ENCODE measurements at places on chromosomes 12 and 14.

- no peak for DNase-seq
These were observed 146.0 kb upstream of the PLEKHG7 start for GRCh38 chr12:92556637-92557421.

GRCh38 chr12:92769124-92769901 lies 66.5 kb downstream of the PLEKHG7 start:
- DNase-seq = no peak

DNA sequence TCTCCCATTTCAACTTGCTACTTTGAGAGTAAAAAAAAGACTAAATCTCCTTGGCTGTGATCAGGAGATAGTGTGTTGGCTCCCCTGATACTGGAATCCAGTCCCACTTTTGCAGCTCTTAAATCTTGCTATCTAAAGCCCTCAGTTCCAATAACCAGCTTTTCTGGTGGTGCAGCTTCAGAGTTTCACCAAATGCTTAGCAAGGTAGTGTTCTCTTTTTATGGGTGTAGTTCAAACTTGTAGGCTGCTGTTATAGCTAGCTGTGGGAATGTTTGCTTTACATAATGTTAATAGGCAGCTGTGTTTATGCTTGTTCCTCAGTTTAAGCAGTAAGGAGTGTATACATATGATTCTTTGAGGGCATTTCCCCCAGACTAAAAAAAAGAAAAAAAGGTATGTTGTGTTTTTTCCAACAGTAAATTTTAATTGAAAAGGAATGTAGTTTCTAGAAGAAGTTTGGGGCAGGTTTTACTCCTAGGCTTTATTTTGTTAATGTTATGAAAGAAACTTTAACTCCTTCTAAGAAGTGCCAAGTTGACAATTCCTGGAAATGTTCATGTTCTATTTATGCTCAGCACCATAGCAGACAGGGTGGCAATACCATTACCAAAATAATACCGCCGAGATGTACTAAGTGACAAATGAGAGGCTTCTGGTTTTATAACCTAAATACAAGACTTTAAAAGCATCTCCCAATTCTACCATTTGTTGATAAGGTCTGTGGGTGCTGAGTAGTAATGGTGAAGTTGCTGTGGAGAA lies 12.1 kb downstream of the CRADD start:
- DNase-seq = no peak

DNA sequence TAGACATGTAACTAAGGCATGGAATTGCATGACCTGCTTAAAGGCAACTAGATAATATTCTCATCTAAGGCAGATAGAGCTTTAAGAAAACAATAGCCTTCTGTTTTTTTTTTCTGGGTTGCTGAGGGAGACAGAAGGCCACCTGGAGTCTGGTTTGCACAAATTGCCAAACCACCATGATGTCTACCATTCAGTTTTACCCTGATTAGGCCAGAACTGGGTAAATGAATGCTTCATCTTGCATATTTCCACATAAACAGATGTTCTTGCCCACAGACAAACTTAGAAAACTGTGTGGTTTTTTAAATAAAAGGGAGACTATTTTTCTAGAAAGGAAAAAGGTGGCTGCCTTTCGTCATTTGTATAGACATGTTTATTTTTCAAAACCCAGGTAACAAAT lies 278.7 kb upstream of the PRICKLE1 start:
- no peak for DNase-seq

DNA sequence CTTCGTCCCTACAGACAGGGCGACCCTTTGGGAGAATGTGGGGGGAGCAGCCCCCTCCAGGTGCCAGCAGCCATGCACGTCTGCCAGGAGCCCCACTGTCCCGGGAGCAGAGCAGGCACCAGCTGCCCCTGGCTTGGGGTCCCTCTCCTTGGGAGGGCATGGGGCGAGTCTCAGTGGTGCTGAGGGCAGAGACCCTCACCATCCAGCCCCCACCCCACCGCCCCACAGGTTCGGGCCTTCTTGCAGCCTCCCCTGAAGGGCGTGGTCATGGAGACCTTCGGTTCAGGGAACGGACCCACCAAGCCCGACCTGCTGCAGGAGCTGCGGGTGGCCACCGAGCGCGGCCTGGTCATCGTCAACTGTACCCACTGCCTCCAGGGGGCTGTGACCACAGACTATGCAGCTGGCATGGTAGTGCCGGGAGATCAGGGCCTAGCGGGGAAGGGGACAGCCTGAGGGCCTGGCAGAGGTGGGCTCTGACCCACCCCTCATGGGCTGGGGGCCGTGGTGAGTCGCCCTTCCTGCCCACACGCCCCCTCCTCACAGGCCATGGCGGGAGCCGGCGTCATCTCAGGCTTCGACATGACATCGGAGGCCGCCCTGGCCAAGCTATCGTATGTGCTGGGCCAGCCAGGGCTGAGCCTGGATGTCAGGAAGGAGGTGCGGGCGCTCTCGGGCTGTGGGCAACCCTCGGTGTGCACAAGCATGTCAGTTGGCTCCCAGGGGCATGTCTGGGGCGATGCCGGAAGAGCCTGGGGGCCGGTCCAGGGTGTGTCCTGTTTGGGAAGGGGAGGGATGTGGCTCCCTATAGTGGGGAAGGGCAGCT lies 18.8 kb downstream of the ASPG start:
- DNase-seq = no peak

- no peak for DNase-seq
These were observed 10.6 kb downstream of the ARL6IP4 start for GRCh38 chr12:122990961-122991622.

DNA sequence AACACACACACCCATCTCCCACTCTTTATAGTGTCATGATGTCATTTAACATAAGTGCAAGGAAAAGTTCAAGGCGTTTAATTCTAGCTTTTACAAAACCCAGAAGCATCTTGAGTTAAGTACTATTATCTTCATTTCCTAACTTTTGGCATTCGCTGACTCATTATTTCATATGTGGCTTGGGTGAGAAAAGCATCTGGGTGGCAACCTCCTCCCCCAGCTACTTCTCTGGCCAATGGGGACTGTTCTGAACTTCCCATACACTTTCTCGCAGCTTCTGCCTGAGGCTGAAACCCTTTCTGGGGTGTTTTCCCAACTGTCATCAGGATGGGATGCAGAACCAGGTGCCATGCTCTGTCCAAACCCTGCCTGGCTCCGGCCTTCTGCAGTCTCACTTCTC lies 2.8 kb upstream of the MARK3 start:
- no peak for DNase-seq

DNA sequence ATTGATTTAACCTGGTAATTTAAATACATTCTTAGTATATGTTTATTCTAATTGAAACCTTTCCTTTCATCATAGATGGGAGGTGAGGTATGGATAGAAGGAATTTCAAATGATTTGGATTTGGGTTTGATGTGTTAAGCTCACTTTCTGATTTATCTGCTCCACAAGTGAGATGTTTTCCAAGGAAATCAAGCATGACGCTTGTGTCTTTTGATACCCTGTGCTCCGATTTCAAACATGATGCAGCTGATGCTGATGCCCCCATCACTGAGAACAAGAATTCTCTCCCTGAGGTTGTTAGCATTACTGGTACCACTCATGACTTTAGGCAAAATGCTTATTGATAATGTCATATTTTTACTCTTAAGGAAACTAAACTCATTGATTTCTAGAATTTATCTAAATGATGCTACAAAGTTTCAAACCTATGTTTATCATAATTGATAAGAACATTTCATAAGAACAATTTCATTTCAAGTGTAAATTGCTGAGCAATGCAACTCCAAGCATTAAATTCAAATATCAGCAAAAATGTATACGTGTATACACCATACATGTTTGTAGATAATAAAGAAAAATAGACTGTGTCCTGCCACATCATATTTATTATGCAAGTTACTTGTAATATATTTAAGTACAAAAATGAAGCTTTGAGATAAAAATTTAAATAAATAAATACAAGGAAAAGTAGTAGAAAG lies 75.5 kb upstream of the LRIG3 start:
- DNase-seq = no peak

DNA sequence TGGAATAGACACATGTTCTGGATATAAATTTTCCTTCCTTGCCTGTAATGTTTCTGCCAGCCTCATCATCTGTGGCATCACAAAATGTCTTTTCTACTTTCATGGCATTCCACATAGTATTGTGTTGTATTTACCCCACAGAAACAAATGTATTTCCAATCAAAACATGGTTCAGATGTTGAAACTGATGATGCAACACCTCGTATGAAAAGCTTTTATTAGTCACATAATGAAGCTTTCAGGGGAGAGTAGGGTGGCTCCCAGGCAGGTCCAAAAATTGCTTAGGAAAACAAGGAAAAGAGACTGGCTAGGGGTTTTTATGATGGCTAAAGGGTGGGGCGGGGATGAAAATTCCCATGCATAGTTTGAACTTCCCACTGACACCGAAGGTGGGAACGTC lies 29.1 kb upstream of the ZNF641 start:
- DNase-seq = no peak

DNA sequence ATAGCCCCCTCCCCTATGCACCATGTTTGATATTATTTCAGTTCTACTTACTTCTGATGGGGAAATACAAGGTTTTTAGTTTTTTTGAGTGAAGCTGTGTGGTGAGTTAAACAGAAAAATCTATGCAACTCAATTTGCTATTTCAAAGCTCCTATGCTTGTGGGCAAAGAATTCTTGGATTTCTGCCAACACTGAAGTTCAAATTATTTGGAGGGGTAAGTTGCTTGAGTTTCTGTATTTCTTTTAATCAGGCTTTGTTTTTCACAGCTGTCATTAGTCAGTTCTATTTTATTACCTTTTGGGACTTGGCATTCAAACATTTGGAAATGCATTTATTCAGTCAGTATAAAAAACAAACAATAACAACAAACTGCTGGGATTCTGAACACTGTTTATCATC lies 407.5 kb upstream of the MGAT4C start:
- no peak for DNase-seq

GRCh38 chr12:18446061-18446644 lies 184.8 kb downstream of the PIK3C2G start:
- DNase-seq = no peak

GRCh38 chr14:96143906-96144305 lies 60.7 kb upstream of the BDKRB2 start:
- no peak for DNase-seq

- DNase-seq = no peak
These were observed 57.7 kb downstream of the ADGRD1 start for GRCh38 chr12:131011165-131012079.

DNA sequence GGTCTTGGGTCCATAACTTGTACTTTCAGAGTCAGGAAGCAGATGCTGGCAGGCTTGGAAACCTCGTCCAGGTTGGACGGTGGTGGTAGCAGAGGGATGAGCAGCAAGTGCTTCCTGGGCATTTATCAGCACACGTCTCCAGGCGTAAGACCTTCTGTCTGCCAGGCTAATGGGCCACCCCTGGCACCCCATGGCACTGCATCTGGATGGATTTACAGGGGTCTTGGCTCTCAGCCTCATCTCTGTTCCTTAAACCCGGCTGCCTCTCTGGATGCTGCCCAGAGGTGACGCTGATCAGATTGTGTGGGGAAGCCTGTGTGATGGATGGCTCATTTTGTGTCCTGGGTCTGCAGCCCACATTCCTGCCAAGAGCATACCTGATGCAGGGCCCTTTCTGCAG lies 145.1 kb downstream of the TSPAN9 start:
- DNase-seq = no peak

- DNase-seq = no peak
These were observed 52.1 kb upstream of the ATP2B1 start for GRCh38 chr12:89760783-89761182.

DNA sequence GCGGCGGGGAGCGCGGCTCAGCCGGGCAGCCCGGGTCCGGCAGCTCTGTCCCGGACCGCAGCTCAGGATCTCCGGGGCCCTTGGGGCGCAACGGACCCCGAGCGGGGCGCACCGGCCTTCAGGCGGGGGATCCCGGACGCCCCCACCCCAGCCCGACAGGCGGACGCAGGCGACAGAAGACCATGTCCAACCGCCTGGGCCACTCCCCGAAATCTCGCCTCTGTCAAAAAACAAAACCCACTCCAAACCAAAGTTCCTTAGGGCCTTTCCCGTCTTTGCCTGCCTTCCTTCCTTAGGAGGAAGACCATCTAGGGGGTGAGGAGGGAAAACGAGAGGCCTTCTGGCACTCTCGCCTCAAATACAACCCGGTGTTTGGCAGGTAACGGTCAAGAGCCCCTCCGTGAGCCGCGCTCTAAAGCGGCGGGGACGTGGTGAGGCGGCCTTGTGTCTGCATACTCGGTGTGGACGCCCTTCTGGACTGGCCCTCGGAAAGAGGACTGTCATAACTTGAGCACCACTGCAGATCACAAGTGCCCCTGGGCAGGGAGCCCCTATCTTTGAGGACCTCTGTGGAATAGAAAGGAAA lies 604 bp downstream of the HCFC2 start:
- DNase-seq = no peak

GRCh38 chr14:83993545-83993944 lies 1536.4 kb upstream of the FLRT2 start:
- no peak for DNase-seq

DNA sequence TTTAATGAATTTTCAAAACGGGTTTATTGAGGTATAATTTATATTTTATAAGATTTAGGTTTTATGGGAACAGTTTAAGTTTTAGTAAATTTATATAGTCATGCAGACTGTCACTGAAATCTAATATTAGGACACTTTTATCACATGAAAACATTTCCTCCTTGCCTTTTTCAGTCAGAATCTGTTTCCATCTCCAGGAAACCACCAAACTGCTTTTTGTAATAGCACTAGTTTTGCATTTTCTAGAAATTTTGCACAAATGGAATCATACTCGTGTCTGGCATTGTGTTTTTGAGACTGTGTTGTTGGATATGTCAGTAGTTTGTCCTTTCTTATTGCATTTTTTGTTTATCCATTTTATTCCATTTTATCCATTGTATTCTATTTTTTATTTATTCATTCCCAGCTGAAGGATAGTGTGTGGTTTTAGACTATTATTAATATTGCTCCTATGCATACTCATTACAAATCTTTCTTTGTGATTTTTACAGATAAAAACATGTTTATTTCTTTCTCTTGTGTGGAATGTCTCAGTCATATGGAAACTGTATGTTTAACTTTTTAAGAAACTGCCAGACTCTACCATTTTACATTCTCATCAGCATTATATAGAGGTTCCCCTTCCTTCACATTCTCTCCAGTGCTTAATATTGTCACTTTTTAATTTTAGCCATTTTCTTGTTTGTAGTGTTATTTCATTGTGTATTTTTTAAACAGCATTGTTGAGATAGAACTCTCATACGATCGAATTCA lies 26.5 kb downstream of the PALS1 start:
- DNase-seq = no peak

DNA sequence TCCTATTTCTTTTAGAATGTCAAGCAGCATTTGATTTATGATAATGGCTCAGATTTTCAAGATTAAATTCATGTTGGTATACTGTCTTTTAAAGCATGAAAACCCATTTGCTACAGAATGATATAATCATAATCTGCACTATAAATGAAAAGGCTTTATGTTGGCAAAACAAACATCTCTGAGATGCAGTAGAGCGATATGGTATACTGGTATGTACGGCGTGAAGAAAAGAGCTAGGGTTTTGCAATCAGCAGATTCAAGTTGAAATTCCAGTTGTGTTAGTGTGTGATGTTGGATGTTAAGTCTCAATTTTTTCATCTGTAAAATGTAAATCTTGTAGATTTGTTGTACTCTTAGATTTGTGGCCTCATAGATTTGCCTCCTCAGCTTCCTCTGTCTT lies 53.2 kb upstream of the DYRK2 start:
- no peak for DNase-seq

- DNase-seq = no peak
These were observed 23.8 kb upstream of the GPR132 start for GRCh38 chr14:105088812-105089745.

Measured in GDM1 (cell line).